PC-9 (cell line): ENCODE measurements at places on chromosomes 11 and 22.

GRCh38 chr11:5809122-5809519 is 397 bp downstream of the OR52N2 start:
- no peak for DNase-seq

- no peak for DNase-seq
Observed at GRCh38 chr22:26542831-26543230, 30.6 kb upstream of the TFIP11 start.

DNA sequence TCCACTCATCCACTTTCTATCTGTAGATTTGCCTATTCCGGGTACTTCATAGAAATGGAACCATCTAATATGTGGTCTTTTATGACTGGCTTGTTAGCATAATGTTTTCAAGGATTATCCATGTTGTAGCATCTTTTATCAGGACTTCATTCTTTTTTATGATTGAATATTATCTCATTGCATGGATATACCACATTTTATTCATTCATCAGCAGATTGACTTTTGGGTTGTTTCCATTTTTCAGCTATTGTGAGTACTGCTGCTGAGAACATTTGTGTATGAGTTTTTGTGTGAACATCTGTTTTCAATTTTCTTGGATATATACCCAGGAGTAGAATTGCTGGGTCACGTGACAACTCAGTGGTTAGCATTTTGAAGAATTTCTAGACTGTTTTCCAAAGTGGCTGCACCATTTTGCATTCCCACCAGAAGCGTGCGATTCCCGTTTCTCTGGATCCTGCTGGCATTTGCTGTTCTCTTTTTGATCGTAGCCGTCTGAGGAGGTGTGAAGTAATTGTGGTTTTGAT is 8.9 kb downstream of the DERL3 start:
- DNase-seq = no peak

GRCh38 chr22:45966895-45967365 is 10.0 kb downstream of the WNT7B start:
- no peak for DNase-seq

DNA sequence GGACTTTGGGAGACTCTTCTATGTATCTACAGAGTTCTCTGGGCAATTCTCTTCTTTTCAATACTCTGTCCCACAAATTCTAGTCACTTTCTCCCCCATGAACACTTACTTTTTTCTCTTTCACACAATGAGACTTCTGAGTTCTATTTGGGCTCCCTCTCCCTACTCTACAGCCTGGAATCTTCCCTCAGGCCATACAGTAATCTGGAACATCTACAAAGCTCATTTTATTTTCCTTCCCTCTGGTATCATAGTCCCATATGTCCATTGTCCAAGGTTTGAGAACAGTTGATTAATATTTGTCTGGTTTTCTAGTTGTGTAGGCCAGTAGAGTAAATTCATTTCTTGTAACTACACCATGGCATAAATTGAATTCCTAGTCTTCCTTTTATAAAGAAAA is 544.6 kb upstream of the RAG2 start:
- no peak for DNase-seq

- DNase-seq = no peak
Observed at GRCh38 chr11:14253421-14253820, 105.6 kb downstream of the RRAS2 start.
